ENCODE measurements at places on chromosomes 7 and 10.

DNA sequence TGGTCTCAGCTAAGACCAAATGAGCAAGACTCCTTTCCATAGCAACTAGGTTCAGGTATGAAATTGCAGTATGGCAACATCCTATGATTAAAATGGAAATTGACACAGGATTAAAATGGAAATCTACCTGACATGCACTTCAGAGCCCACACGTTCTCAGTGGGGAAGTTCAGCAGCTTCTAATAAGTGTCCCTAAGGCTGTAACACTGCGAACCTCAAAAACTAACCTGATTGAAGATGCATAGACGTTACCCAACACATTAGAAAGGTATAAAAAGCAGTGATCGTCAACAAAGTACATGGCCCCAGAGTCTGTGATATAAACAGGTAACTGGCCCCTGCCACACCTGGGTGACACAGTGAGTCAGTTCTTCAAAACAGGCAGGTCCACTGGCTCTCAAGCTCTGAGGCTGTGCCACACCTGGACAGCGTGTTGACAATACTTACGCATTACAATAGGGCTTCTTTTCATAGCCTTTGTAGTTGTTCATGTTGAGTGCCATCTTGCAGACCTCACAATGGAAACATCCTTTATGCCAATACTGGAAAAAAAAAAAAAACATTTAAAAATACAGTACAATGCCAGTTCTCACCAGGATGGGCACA, 274.9 kb upstream of the NEBL start:
- no peak for DNase-seq

DNA sequence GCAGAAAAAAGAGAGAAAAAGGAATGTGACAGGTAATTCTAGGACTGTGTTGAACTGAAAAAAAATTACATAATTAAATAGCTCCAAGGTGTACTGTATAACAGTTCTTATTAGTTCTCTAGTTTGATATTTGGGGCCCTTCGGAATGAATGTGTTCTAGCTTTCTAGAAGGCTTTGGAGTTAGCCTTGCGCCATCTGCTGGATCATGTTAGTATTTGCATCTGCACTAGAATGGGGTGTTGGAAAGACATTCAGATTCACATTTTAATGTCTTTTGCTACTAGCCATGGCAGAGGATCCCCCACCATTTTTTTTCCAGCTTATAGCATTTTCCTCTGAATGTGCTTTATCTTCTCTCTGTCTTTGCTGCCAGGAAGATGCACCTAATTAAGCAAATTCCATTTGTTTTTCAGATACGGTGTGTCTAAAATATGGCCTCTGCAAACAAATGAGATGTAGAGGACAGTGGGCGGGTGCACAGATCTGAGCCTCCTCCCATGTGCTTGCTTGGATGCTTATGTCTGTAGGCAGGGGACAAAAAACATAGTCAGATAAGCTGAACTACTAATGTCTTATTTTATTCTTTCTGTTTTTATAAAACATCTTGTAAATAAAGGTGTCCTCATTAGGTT, 238.5 kb downstream of the PHF14 start:
- peak; percentile 8 for DNase-seq

- DNase-seq, result no peak
Measured at GRCh38 chr10:30980951-30981616, 50.6 kb downstream of the ZNF438 start.

- no peak for DNase-seq
Measured at GRCh38 chr10:35011771-35012191, 78.4 kb downstream of the CUL2 start.

DNA sequence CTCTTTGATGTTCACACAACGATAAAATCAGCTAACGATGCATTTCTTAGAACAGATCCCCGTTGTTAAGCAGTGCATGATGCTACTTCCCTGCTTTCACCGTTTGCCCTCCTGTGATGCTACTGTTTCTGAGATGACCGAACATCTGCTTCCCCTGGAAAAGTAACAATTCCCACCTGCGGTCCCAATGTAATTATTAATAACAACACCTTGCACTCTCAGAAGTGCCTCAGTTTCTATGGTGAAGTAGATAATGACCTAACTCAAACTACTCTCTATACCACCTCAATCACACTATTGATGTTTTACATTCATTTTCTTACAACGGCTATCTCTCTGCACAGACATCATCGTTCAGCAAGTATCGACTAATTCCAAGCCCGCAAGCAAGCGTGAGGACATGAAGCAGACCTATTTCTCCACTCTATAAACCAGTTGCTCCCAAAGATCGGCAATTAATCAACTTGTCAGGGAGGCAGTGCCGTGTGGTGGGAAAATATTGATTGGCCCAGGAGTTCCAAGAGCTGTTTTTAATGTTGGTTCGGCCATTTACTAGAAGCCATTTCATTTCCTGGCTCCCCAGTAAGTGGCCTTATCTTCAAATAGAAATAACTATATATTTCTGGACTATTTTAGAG, 42.7 kb downstream of the FAM107B start:
- no peak for DNase-seq

DNA sequence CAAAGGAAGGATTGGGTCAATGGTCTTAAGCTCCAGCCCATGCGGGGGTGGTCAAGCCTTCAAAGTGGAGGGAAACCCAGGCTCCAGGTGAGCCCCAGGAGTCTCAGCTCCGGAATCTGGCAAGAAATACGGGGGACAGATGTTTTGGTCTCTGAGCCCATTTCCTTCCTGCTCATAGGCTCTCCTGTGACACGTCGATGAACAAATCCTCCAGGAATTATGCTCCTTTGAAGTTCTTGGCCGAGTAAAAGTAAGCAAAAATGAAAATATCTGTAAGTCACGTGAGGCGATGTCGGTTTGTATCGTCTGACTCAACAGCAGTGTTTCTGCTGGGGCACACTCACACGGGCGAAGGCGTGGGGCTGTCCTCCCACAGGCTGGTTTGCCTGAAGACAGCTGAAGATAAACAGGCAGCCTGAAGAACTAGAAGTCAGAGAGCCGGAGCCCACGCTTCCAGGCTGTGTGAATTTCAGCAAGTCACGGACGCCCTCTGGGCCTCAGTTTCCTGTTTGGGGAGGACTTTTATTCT, 52.6 kb upstream of the SMNDC1 start:
- DNase-seq, result peak; percentile 53

GRCh38 chr7:38120076-38120475, 58.0 kb upstream of the STARD3NL start:
- no peak for DNase-seq

GRCh38 chr7:72925546-72926120, 738 bp downstream of the POM121 start:
- no peak for DNase-seq

- no peak for DNase-seq
Measured at GRCh38 chr10:124010563-124011131, 82.8 kb downstream of the CHST15 start.

DNA sequence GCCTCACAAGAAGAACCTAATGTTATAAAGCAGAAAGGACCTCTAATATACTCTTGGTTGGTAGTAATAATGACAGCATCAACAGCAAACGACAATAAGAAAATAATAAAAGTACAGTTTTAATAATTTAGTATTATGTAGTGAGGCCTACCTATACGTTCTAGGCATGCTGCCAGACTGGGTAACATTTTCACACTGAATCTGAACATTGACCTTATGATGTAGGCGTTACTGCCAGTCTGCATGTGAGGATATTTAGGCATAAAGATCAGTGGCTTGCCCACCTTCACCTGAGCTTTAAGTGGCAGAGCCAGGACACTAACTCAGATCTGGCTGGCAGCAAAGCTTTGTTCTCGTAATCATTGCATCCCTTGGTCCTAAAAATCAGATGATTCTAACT, 2.5 kb downstream of the FGL2 start:
- DNase-seq, result no peak

GRCh38 chr10:93261089-93261488, 187.4 kb downstream of the CYP26A1 start:
- DNase-seq, result no peak

- no peak for DNase-seq
Measured at GRCh38 chr10:127452568-127452967, 96.5 kb upstream of the NPS start.

DNA sequence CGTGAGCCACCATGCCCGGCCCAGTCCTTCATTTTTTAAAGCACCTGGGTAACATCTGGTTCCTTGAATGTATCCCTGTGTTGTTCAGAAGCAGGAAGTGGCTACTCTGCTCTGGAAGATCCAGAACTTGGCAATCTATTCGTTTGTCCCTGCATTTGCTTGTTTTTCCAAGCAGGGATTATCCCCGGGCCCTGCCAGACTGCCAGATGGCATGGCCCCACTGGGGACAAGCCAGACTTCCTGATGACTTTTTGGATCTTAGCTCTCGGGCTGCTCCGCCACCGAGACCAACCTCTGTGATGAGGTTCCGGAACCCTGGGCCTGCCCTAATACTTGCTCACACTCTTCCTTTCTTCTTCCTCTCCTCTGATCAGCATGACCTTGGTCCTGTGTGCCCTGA, 496.7 kb downstream of the TYW1 start:
- DNase-seq, result no peak

- DNase-seq, result no peak
Measured at GRCh38 chr7:134757938-134758337, 21.5 kb upstream of the CALD1 start.

- no peak for DNase-seq
Measured at GRCh38 chr10:86210416-86210815, 156.2 kb downstream of the GRID1 start.

- no peak for DNase-seq
Measured at GRCh38 chr7:94109556-94109955, 105.4 kb upstream of the BET1 start.

- DNase-seq, result no peak
Measured at GRCh38 chr10:24962995-24963394, 10.6 kb upstream of the PRTFDC1 start.

DNA sequence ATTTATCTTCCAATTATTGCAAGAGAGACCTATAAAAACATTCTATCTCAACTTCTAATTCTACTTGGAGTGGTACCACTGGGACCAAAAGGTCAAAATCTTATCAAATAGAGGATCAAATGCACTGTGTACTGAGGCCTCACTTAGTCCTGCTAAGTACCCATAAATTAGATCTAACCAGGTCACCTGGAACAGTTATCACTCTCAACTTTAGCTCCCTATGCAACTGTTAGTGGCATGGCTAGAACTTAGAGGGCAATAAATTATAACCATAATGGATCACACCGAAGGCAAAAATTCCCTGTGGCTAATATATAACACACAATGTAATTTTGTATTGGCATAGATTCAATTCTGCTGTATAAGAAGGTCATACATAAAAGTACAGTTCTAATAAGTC, 428.9 kb downstream of the PCDH15 start:
- DNase-seq, result no peak

DNA sequence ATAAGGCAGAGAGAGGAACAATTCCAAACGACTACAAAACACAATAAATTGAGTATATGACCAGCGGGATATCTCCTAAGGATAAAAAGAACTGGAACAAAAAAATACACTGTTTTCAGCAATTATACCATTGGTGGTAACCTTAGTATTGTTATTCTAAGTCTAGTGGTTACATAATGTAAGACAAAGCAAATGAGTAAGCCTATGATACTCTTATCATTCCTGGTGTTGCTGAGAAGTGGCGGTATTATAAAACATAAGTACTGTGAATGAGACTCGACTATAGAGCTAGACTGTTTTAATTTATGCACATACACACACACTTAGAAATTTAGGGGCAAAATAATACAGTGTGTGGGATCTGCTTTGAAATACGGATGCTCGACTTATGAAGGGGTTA, 107.7 kb downstream of the NRBF2 start:
- DNase-seq, result no peak

DNA sequence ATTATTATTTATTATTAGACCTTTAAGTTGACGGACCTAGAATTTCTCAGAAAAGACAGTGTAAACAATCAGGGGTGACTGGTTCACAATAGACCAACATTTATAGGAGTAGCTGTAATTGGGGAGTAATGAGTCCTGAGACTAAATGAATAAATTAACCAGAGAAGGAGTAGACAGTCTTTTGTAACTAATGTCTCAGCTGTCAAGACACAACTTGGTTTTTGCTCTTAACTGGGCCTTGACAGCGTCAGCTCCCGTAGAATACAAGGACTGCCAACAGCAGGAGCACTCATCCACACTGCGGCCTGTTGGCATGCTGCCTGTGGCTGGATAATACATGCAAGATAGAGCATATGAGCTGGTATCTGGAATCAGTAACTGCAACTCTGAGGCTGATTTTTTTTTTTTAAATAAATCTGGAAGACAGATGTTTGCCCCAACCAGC, 123.9 kb downstream of the CACNA2D1 start:
- no peak for DNase-seq

DNA sequence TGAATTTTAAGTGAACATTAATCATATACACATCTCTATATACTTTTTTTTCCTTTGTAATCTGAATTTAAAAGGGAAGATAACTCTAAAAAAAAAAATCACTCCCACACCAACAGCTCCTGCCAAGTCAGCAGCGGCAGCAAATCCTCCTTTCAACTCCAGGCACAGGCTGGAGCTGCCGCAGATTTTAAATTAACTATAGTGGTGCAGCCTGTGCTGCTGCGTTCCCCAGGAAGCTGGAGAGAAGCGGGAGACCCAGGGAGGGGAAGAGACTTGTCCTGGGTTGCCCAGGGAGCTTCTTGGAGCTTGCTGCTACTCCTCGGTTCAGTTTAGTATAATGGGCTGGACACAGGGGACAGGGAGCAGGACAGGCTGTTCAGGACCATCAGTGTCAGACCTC, 32.6 kb upstream of the HSPB1 start:
- DNase-seq, result no peak

GRCh38 chr7:117550625-117551024, 70.8 kb downstream of the CFTR start:
- DNase-seq, result no peak

GRCh38 chr7:6286486-6286885, 14.1 kb upstream of the CYTH3 start:
- DNase-seq, result no peak

DNA sequence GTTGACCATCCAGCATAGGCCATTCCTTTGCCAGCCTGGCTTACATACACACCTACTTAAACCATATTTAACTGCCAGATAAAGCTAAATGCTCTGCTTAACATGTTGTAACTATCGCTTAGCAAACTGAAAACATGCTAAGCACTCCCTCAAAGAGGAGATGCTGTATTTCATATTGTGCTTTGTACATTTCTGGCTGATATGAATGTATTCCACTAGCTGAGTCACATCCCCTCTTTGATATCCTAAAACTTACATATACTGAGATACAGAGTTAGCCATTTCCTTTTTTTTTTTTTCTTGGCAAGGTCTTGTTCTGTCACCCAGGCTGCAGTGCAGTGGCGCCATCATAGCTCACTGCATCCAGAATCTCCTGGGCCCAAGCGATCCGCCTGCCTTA, 99.4 kb downstream of the TPST1 start:
- no peak for DNase-seq

- no peak for DNase-seq
Measured at GRCh38 chr7:46544396-46545008, 623.4 kb upstream of the IGFBP3 start.

DNA sequence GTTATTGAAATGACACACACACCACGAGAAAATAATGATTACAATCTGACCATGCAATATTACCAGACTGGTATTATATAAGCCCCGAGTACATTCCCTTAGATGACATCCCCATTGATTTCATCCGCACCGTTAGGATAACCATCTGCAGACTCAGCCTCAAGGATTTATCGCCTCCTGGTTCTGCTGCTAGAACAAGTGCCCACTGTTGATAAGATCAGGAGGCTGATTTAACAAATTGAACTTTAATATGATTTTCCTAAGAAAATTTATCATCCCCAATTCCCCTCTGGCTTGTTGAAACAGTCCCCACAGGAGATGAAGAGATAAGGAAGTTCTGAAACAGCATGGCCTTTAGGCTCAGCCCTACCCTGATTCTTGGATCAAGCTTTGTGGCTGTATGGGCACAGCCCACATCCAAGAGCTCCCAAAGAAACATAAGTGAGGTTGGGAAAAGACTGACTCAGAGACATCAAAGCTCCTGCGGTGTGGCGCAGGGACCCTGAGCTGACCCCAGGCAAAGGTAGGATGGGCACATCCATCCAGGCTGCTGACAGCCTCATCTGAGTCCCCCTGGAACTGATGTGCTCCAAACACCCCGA, 59.2 kb upstream of the CHCHD3 start:
- no peak for DNase-seq

All from activated CD8-positive, alpha-beta memory T cell treated with anti-CD3 and anti-CD28 coated beads for 4 hours (primary cell).